ENCODE measurements at places on chromosomes 3 and 15. TPM values are rescaled to one million over a fixed set of nuclear protein-coding genes. Genes with fewer than 3 reads are reported as not detected.

DNA sequence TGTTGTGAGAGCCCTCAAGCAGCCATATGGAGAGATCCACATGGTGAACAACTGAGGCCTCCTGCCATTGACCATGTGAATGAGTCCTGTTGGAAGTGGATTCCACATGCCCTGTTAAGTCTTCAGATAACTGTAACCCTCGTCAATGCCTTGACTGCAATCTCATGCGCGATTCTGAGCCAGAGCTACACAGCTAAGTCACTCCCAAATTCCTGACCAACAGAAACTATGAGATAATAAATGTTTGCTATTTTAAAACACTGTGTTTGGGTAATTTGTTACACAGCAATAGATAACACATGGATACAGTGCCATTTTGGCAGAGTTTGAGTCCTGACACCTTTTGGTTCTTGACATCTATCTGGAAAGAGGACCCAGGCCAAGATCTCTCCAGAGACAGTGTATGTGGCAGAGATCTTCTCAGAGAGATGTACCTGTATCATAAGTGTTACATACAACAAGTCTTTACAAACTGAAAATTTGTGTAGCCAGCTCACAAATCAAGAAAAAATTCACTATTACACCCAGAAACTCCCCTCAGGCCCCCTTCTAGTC is 34.5 kb upstream of the BNC1 start:
- no peak for DNase-seq

DNA sequence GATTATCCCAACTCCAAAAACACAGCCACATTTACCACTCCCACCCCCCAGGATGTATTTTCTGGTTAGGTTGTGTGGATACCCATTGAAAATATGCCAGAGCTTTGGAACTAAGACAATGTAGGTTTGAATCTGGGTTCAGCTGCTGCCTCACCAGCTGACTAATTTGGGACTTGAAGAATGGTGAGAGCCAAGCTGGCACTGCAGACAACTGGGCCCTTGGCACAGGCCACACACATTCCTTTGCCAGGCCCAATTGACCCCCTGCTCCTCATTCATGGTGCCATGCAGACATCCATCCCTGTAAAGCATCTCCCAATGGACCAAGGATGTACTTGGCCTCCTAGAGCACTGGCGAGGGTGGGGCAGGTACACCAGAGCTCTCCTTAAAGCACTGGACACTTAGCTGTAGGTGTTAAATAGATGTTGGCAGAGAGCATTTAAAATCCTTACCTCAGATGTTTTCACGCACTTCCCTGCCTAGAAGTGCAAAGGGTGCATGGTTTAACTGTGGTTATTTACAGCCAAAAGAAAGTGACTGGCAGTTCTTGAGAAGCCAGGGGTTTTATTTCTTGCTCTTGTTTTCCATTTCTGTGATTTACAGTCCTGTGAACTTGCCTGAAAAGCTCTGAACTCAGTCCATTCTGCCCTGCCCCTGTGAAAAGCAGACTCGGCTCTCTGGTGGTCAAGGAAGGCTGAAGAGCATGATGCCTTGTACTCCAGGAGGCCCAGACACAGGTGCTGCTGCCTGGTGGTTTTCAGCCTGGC is 138.5 kb downstream of the CLSTN2 start:
- no peak for DNase-seq

- DNase-seq = no peak
Observed at GRCh38 chr15:70113304-70113700, 15.6 kb upstream of the TLE3 start.

DNA sequence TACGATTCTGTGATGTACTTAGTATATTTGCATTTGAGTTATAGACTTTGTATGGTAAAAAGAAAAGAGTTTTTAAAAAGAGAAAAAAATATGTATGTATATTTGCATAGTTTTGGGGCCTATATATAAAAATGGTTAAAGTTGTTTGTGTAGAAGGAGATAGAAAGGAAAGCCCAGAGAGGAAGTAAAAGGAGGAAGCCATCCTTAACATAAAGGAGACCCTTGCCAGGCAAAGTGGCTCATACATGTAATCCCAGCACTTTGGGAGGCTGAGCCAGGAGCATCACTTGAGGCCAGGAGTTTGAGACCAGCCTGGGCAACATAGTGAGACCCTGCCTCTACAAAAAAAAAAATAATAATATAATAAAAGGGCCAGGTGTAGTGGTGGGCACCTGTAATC is 8.4 kb downstream of the SNAP23 start:
- no peak for DNase-seq

GRCh38 chr3:157610876-157611535 is 107.8 kb upstream of the VEPH1 start:
- no peak for DNase-seq

DNA sequence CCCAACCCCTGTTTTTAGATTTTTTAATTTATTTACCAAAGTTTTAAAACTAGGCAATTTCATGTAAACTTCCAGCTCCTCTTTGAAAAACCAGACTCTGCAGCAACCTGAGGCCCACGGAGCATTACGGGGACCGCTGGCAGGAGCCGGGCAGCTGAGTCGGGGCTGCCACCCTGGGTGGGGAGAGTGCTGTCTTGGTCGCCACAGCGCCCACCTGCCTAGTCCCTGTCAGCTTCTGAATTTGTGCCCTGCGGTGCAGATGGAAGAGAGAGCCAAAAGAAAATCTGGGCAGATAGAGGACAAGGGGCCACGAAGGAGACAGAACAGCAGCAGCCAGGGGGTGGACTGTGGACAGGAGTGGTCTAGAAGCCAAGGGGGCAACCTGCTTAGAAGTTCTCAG is 34.6 kb downstream of the PXYLP1 start:
- DNase-seq = no peak

DNA sequence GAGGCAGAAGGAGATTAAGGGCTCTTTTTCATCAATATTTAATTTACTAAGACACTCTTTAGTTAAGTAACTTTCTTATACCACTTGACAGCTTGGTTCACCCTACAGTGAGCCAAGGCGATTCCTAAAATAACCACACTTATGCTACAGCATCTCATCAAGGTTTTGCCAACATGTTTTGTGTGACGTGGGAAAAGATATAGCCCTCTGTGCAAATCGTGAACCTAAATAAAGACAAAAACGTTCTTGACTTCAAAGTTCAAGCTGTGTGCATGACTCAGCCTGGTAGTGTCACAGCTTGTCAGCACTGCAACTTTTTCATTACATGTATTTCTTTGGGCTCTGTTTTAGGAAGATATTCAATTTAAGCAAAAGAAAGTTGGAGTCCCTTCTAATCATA is 297.0 kb upstream of the EPHA3 start:
- no peak for DNase-seq

- DNase-seq = no peak
Observed at GRCh38 chr15:79989682-79990081, 18.7 kb upstream of the BCL2A1 start.

DNA sequence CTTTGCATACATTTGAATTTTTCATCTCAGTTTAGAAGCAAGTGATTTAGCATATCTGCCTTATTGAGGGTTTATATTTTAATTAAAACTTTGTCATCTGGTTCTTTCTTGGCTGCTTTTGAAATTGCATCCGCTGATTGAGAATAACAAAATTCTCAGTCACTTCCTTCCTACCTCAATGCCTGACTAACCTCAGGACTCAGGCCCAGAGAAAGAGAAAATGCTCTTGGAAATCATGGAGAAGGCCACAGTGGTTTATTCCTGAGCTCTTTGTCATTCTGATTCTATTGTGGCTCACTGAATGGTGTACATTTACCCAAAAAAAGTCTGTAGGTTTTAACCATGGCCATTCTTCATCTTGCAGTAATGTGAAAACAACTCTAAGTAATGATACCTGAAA is 533.9 kb downstream of the TBL1XR1 start:
- DNase-seq = no peak

DNA sequence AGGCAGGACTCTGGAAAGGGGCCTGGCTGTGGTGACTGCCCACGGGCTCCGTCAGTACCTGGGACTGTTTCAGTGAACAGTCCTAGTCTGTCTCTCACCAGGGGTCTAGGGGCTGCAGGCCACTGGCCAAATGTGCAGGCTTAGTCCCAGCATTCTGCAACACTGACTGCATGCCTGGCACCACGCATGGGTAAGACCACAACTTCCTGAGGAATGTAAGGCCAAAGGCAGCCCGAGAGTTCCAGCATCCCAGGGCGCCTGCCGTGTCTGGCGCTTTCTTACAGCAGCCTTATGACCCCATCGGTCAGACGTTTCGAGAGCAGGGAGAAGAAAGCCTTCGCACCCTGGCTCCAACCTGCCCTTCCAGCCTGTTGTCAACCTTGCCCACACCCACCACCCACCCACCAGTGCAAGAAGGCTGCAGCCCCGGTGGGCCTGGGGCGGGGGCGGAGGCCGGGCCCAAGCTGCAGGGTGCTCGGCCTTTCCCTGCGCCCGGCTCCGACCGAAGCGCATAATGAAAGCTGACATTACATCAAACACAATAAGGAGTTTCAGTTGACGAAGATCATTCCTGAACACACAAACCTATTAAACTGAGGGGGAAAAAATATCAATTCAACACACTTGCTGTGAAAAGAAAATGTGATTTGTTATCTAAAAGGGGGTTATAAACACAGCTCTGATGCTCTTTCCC is 29.5 kb upstream of the TMEM115 start:
- no peak for DNase-seq

GRCh38 chr15:51585986-51586385 is 36.6 kb downstream of the DMXL2 start:
- no peak for DNase-seq

GRCh38 chr3:171744158-171744741 is 66.0 kb downstream of the PLD1 start:
- no peak for DNase-seq

RASL12 gene
- total RNA-seq = 7.6 TPM

NLGN1 gene
- total RNA-seq = 19.4 TPM

PPCDC gene
- total RNA-seq = 16.3 TPM

AHSG gene
- total RNA-seq = not detected

GOLGA6L7 gene
- not detected for total RNA-seq

FETUB gene
- total RNA-seq = not detected

GMPPB gene
- total RNA-seq = 37.4 TPM

ANKUB1 gene
- not detected for total RNA-seq

SLC12A1 gene
- total RNA-seq = 201 TPM

SLC24A1 gene
- total RNA-seq = 18.9 TPM

GOLGA6L2 gene
- not detected for total RNA-seq

QRICH1 gene
- 92.1 TPM for total RNA-seq

SPG11 gene
- 100 TPM for total RNA-seq

CLSTN2 gene
- total RNA-seq = 12.0 TPM

ABI3BP gene
- total RNA-seq = 160 TPM

All from kidney (tissue), 22 donors.